ENCODE measurements at places on chromosomes 7 and 10.

GRCh38 chr10:22945934-22946673 lies 18.3 kb downstream of the ARMC3 start:
- DNase-seq: no peak

DNA sequence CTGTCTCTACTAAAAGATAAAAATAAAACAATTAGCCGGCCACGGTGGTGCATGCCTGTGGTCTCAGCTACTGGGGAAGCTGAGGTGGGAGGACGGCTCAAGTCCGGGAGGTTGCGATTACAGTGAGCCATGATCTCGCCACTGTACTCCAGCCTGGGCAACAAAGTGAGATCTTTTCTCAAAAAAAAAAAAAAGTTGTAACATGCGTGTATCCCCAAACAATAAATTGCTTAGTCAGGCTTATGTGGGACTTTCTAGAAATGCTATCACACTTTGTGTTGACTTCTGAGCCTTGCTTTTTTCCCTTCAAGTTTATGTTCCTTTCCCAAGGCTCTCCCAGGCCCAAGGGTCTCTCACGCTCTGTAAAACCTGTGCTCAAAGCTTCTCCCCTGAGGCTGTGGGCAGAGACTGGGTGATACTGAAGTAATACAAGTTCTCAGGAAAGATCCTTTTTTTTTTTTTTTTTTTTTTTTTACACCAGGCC lies 88.0 kb upstream of the TNS3 start:
- DNase-seq: no peak

- DNase-seq: no peak
These were observed 44.7 kb downstream of the DOCK4 start for GRCh38 chr7:112161253-112162141.

DNA sequence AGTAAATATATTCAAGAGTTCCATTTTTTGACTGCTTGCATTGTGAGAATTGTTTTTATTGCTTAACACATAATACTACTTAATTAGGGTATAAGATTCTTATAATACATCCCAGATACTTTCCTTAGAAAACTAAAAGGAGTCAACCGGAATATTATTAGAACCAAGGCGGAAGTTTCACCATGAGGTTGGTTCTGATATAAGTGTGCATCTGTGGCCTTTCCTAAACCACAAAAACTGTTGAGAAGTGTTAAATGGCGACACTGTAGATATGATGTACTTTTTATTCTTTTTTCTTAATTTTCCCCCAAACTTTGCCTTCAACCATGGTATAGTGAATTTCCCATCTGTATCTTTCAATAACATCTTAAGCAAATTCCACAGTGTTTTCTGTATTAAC lies 32.3 kb upstream of the INHBA start:
- DNase-seq: no peak
